ENCODE measurements at places on chromosomes 11 and 22.
A peak's percentile ranks its signal among the peaks of the same experiment; 100 is the strongest.

GRCh38 chr22:16789860-16790493 is 35.2 kb downstream of the XKR3 start:
- no peak for DNase-seq

DNA sequence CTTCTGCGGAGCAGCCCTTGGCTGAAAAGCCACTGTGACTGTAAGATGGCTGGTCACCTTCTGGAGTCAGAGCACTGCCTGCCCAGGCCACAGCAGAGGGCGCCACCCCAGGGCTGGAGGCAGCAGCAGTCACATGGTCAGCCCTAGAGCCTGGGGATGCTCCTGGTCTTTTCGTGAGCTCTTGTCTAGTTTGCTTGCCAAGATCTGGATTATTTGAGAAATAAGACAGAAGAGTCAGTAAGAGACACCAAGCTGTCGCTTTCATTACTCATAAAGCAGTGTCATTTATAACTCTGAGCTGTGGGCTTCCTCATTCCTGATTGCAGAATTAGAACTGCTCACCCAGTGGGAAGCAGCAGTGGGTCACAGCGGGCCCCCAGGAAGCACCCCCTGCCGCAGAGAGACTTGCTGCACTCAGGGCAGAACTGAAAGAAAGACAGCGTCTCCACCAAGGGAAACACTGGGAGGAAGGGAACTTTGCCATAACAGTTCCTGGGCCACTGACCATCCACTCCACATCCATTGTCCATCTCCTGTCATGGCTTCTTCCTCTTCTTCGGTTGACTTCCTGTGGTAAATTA is 56.7 kb downstream of the PPP6R2 start:
- no peak for DNase-seq

DNA sequence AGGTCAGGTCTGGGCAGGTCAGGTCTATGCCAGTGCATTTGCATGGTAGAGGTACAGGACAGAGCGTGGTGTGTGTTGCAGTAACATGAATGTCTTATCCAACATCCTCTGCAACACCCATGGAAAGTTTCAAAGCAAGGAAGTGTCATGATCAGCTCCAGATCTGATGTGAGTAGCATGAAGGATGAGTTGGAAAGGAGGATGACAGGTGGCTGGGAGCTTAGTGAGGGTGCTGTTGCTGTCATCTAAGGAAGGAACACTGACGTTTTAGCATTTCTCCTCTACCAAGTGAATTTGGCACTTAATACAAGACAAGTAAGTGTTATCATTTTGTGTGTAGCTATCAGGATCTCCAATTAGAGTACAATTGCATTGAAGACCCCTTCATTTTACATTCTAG is 65.1 kb downstream of the GRK3 start:
- no peak for DNase-seq

- DNase-seq = no peak
Measured at GRCh38 chr11:81725701-81726100, 1008.0 kb downstream of the FAM181B start.

GRCh38 chr22:20025401-20026203 is 4.7 kb downstream of the TANGO2 start:
- DNase-seq = no peak

DNA sequence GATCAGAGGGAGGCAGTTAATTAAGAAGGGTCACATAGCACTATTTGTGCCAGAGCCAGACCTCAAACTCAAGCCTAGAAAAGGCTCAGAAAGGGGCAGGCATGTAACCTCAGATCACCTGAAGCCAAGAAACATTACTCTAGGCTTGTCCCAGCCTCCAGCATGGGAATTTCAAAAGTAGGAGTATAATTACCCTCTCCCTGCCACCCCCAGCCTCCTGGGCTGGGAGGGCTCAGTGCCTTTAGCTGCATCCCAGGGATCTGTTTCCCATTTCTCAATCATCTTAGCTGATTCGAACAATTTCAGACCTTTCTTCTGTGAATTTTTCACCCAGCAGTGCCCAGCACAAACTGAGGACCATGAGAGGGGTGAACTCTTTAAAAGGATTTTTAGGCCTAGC is 33.1 kb upstream of the LRRC10B start:
- no peak for DNase-seq

DNA sequence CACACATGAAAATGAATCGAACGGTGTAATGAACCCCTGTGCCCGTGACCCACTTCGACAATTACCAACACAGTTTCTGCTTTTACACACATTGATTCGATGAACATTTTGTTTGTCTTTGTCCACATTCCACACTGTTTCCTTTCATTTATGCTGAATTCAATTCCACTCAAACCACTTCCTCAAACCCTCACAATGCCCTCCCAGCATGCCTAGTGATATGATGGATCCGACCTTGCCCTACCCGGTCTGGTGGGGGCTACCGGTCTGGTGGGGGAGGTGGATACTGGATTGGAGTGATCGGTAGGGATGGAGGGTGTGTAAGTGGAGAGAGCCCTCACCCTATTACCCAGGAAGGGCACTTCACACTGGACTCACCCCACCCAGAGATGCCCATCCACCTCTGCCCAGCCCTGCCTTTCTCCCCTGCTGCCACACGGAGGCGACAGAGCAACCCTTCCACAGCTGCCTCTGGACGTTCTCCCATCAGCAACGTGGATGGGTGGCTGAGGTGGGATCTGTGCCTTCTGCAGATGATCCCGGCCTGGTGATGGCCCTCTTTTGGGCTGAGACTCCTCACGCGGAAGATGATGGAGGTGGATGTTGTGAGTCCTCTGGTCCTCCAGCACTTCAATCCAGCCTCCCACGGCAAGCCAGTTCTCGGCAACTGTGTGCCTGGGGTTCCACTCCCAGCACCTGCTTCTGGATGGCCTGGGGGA is 33.0 kb upstream of the P2RY2 start:
- no peak for DNase-seq

GRCh38 chr11:103806130-103806895 is 230.1 kb upstream of the DDI1 start:
- peak; percentile 57 for DNase-seq

DNA sequence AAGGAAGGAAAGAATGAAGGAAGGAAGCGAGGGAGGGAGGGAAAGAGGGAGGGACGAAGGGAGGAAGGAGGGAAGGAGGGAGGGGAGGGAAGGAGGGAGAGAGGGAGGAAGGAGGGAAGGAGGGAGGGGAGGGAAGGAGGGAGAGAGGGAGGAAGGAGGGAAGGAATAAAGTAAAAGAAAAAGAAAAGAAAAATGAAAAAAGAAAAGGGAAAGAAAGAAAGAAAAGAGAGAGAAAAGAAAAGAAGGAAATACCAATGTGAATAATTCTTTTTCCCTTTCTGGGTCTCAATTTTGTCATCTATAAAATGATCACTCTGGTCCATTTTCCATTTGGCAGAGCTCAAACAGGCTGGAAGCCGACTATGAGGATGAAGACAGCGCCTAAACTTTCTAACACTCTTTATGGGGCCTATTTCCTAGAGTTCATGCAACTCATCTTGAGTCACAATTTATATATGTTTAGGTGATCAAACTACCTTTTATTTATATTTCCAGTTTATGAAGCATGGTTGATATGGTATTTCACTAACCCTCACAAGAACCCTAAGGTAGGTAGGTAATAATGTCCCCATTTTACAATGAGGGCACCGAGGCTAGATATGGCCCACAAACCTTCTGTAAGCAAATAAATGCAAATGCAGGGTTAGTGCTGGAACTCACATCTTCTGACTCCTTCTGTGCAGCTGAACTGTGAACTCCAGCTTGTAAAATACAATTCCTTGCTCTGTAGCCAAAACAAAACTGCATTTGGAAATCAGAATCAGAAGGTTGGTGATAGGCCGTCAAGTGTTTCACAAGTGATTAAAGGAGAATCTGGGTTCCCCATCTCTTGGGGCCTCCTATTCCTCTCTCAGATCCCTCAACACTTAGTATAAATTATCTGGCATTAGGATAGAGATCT is 434.3 kb downstream of the ETS1 start:
- DNase-seq = no peak

DNA sequence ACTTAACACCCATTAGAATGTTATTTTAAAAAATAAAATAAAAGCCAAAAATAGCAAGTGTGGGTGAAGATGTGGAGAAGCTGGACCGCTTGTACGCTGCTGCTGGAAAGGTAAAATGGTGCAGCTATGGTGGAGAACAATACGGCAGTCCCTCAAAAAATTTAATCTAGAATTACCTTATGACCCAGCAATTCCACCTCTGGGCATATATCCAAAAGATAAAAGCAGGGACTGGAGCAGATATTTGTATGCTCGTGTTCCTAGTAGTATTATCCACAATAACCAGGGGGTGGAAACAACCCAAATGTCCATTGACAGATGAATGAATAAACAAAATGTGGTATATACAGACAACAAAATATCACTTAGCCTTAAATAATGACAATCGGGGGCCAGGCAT is 6.1 kb upstream of the APOA5 start:
- no peak for DNase-seq

DNA sequence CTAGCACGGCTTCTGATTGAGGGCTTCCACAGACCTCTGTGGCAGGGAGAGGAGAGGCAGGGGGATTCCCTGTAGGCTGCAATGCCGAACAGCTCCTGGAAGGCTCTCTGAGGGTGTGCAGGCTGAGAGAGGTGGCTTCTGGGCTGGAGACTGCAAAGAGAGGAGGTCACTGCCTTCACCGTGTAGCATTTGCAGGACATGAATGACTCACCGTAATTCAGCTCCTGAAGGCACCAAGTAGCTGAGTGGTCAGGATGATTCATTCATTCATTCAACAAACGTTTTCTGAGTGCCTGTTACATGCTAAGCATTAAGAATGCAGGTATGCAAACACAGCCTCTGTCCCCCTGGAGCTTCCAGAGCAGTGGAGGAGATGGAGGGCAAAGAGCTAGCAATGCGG is 18.0 kb upstream of the EIF3D start:
- DNase-seq = no peak

DNA sequence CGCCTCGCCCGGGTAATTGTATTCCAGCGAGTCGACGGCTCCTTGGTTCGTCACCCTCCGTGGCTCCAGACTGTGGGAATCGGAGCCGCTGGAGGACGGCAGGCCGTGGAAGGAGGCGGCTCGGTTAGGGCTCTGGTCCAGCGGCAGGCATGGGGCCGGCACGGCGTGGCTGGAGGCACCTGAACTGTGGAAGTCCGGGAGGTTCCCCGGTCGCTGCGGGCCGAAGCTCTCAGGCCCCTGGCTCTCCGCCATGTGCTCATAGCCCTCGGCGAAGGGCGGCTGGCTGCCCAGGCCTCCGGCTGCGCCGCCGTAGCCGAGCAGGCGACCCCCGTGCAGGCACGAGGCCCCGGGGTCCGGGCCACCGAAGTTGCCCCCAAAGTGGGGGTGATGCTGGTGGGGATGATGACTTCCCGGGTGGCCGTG is 1.7 kb downstream of the MN1 start:
- no peak for DNase-seq

GRCh38 chr11:18706330-18707243 is 8.0 kb downstream of the TMEM86A start:
- no peak for DNase-seq

DNA sequence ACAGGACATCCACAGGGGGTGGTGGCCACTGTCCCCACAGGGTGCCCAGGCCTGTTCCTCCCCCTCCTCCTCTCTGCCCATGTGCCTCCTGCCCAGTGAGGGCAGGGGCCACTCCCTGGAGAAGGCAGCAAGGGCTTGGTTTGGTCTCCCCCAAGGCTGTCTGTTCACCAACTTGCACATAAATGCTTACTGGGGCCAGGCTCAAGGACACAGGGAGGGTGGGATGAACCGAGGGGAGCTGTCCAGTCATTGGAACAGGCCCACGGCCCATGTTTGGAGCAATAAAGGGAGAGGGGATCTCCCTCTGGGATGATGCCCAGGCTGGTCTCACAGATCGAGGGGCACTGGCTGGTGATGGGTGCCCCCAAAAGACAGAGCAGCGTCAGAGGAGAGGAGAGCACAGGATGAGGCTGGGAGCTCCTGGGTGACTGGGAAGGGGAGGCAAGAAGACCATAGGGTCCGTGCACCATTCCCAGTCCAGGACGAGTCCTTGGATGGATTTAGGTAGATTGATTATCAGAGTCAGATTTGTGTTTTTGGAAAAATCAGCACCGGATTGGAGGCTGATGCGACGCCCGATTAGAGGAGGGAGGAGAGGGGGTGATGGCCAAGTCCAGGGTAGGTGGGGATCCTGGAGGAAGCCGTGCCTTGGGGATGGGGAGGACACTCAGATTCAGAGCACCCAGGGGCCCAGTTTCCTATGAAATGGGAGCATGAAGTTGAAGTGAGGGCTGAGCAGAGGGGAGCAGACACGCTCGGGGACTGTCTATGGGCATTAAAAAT is 1.1 kb downstream of the IGLL5 start:
- no peak for DNase-seq

- no peak for DNase-seq
Measured at GRCh38 chr11:110453684-110454354, 24.1 kb downstream of the FDX1 start.

GRCh38 chr22:36377022-36377631 is 10.6 kb downstream of the MYH9 start:
- no peak for DNase-seq

DNA sequence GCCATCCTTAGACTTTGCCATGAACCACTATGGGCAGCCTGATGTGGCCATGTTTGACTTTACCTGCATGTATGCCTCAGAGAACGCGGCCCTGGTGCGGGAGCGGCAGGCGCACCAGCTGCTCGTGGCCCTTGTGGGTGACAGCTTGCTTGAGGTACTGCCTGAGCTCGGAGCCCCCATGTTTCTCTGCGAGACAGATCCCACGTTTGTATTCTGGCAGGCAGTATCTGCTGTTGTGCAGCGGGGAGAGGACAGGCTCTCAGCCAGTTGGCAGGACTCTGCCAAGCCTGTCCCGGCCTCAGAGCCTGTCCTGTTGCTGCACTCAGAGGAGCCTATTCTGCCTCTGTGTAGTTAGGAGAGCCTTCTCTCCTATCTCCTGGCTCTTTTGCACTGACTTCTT is 109.9 kb downstream of the MICAL2 start:
- DNase-seq = no peak

- DNase-seq = no peak
Measured at GRCh38 chr11:34344410-34344767, 13.4 kb downstream of the ABTB2 start.

DNA sequence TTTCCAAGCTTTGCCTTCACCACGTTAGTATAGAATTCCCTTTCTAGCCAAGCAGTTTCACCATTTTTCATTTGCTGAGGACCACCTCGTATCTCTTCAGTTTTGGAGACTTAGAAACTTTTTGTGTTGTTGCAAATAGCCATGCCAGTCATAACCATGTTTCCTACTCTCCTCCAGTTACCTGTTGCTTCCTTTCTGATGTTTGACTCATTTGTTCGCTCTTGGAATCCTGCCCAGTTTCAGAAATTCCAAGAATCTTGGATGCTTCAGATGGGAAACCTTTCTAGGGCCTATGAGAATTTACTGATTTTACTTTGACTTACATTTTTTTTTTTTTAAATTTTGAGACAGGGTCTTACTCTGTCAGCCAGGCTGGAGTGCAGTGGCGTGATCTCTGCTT is 65.4 kb downstream of the PPP6R3 start:
- DNase-seq = no peak

- no peak for DNase-seq
Measured at GRCh38 chr22:38871360-38872171, 450 bp downstream of the CBX6 start.

GRCh38 chr11:107183953-107184352 is 165.7 kb upstream of the GUCY1A2 start:
- DNase-seq = no peak
